Stimulated activated CD4-positive, alpha-beta T cell treated with anti-CD3 and anti-CD28 coated beads, Interleukin-1b, Interleukin-23, amount 100 ng/mL, for 48 hours (primary cell): ENCODE measurements at places on chromosomes 5 and 9.

DNA sequence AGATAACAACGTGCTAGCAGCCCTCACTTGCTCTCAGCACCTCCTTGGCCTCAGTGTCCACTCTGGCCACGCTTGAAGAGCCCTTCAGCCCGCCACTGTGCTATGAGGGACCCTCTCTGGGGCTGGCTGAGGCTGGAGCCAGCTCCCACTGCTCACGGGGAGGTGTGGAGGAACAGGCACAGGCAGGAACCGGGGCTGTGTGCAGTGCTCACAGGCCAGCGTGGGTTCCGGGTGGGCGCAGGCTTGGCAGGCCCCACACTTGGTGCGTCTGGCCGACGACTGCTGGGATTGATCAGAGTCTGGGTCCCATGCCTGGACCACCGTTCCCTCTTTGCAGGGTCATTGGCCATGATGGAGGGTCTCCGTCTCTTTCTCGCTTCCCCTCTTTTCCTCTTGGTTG, 194.3 kb upstream of the GRAMD2B start:
- DNase-seq = no peak

DNA sequence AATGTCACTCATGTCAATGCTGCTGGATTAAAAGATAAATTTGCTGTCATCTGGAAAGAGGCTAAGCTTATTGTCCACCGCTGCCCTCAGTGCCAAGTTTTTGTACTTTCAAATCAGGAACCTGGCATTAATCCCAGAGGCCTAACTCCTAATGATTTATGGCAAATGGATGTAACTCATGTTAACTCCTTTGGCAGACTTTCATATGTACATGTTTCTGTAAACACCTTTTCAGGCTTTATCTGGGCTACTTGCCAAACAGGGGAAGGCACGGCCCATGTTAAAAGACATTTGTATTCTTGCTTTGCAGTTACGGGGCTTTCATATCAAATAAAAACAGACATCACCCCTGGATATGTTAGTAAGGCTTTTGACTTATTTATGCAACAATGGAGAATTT, 608.0 kb upstream of the ACO1 start:
- no peak for DNase-seq

GRCh38 chr5:133062276-133062675, 10.5 kb downstream of the HSPA4 start:
- DNase-seq = no peak

GRCh38 chr9:19946441-19947109, 157.7 kb upstream of the SLC24A2 start:
- DNase-seq = no peak

DNA sequence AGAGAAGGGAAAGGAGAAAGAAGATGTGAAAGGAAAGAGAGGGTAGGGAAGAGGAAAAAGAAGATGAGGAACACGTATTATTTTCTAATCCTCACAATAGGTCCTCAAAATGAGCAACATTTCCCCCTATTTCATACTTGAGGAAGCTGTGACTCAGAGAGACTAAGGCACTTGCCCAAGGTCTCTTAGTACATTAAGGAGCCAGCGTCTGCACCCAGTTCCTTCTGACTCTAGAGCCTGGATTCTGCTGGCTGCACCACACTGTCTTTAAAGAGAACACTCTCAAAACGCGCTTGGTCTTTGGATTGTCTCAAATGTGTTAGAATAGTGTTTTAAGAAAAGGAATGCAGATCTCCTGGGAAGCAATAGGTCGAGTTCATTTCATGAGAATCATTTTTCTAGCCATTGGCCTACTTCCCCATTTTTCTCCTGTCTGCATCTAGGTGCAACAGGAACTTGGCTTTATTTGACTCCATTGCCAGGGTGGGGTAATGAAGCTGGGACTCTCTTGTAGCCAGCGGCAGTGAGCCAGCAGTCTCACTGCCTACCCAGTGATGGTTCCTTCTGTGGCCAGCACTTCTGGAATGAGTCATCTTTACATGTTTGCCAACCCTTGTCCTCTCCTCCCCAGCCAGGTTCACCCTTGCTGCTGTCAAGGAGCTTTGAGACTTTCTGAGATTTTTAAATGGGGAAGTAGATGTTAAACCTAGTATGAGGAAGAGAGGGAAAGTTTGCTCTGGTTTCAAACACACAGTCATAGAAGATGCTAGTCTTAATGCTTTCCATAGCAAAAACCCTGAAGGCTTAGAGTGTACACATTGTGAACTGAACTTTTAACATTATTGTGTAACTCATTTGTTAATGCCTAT, 82.7 kb downstream of the DOCK8 start:
- no peak for DNase-seq

DNA sequence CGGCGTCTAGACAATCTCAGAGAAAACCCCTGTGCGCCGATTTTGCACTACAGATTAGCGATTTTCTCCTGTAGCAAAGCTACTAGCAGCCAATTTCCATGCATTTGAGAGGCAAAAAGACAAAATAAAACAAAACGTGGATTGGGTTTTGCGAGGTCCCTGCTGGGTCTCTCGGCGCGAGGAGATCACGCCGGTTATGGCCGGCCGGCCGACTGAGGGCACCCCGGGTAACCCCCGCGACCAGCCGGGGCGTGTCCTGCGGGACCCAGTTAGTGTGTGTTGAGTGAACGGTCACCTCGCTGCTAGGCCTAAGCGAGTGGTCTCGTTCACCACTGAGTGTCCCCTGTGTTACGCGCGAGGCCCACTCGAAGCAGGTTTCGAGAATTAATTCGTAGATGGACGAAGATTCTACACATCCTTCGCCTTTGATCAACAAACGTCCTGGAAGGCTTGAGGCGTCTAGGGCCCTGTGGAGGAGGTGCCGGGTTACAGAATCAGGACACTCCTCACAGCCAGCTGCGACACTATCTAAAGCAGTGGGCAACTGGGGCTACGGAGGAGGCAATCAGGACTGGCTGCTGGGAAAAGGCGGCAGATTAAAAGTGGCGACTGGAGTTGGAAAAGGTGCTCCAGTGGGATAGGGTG, 764 bp upstream of the VDAC1 start:
- DNase-seq = no peak

GRCh38 chr9:105438141-105438806, 9.6 kb upstream of the FSD1L start:
- no peak for DNase-seq

DNA sequence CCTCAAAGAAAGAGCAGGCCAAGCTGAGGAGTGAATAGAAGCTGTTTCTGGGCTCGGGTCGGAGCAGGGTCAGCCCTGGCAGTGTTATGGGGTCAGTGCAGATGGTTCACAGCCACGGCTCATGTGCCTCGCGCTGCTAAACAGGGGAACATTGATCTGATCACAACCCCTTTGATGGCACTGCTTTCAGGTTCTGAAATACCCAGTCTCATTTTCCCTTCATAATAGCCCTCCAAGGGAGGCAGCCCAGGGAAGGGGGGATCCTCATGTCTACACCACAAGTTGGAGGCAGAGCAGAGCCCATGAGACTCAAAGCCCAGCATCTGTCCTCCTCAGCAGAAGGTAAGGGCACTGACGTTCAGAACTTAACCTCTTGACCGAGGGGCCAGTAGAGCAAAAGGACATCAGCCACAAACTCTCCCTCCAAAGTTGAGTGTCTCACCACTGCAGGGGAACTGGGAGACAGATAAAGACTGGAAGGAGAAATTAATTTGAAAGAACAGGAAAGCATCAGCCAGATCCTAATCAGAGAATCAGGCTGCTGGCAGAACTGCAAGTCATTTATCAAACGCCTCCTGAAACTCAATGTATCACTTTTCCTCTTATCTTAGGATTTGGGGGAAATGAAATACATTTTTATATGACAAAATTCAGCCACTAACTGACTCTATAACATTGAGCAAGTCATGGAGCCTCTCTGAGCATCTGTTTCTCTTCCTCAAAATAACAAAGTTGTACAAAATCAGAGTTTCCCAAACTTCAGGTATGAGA, 110.6 kb downstream of the SH3TC2 start:
- DNase-seq = no peak

DNA sequence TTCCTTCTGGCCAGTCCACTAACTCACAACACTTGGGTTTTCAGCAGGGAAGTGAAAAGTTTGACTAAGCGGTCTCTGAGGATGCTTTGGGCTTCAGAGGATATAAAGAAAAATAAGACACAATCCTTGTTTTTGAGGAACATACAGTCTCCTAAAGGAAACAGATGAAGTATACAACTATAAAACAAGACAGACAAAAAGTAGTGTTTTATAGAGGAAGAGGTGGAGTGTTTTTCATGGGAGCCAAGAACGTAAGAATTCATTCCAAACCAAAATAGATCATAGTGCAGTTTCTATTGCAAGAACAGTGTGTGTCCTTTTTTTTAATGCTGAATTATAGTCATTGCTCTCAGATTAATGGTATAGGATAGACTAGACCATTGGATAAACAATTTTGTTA, 586.9 kb upstream of the BRINP1 start:
- no peak for DNase-seq

- DNase-seq = no peak
Measured at GRCh38 chr5:128536254-128537220, 1.5 kb downstream of the FBN2 start.
